ENCODE measurements at places on chromosomes 5 and 9.

GRCh38 chr9:89410641-89411350 lies 87.1 kb downstream of the SEMA4D start:
- DNase-seq = no peak

DNA sequence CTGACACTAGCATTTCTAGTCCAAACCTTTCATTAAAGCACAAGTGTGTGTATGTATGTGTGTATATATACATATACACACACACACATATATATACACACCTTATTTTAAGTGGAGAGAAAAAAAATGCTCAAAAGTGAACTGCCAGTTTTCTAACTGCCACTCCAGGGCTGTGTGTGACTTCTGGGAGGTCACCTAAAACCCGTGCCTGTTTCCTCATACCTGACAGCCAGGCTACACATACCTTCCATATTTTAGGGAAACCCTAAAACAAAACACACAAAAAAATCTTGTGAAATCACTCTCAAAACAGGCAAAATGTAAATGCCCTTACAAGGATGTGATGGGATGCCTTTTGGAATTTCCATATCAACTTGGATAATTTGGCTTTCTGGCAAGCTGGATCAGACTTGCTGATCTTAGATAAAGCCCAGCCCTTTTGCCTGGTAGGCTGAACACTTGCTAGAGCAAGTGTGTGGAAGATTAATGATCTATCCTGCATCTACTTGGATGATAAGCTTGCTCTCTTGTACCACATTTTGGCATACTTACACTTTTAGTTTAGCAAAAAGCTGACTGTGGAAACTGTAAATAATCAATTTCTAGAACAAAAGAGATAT lies 127.8 kb downstream of the GNAQ start:
- no peak for DNase-seq

- DNase-seq = no peak
These were observed 59.7 kb downstream of the SEMA4D start for GRCh38 chr9:89438194-89438593.

DNA sequence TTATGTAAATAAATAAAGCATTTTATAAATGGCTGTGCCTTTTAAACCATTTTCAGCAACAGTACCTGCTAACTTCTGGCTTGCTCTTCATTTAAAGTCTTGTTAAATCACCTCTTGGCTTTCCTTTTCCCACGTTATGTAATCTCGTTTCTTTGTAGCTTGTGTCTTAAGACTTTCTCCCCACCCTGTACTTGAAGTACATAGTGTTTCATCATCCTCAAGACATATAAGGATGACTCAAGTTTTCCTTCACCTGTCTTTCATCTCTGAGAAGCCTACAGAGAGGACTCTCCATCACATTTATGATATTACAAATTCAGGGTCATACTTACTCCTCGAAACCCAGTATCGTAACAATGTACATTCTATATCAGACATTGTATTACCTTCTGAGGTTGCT lies 33.9 kb downstream of the PRELID2 start:
- DNase-seq = no peak

- DNase-seq = no peak
These were observed 169.4 kb downstream of the TLE1 start for GRCh38 chr9:81519816-81520495.
